ENCODE measurements at places on chromosomes 13 and 19. TPM values are rescaled to one million over a fixed set of nuclear protein-coding genes. Genes with fewer than 3 reads are reported as not detected.

SLC25A41 gene
- 0.21 TPM for total RNA-seq

IZUMO2 gene
- not detected for total RNA-seq

ATP4B gene
- total RNA-seq: not detected

AMH gene
- total RNA-seq: not detected

FBN3 gene
- not detected for total RNA-seq

ZFP82 gene
- 3.9 TPM for total RNA-seq

ZNF99 gene
- total RNA-seq: not detected

STOML3 gene
- total RNA-seq: not detected

PLIN3 gene
- total RNA-seq: 66.9 TPM

DDA1 gene
- total RNA-seq: 11.1 TPM

CCNA1 gene
- total RNA-seq: 61.6 TPM

U2AF1L4 gene
- 3.2 TPM for total RNA-seq

DOHH gene
- total RNA-seq: 16.2 TPM

C13orf42 gene
- not detected for total RNA-seq

SLC25A30 gene
- total RNA-seq: 32.5 TPM

DENND1C gene
- total RNA-seq: under 0.01 TPM

Data from tracheal epithelial cell (primary cell).